ENCODE measurements at places on chromosomes 7 and 10.

DNA sequence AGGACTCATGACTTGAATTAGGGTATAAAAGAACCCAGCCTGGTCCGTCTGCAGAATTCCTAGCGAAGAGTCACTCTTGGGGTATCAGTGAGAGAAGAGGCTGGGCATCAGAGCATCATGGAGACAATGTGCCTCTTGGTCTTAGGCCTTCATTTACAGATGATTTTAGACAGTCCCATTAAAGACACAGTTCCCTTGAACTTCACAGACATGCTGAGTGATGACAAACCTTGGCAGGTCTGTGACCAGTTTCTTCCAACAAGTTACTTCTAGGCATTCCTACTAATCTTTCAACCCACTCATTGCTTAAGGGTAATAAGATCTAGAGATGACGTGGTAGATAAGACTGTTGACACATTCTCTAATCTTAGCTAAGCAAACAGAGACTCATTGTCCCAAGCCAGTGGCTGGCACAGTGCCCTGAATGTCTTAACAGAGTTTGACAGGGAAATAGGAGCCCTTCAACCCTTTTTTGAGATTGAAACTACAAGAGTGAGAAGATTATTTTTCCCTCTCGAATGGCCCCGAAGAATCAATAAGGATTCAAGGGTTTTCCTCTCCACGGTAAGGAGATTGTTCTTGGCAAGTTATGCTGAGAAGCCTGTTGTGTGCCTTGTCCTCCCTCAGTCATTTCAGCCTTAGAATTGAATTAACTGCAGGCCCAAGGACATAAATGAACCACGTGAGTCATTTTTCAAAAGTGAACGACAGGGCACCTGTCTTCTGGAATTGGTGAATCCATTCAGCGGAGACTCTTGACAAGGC is 281.1 kb downstream of the CCDC3 start:
- no peak for DNase-seq

DNA sequence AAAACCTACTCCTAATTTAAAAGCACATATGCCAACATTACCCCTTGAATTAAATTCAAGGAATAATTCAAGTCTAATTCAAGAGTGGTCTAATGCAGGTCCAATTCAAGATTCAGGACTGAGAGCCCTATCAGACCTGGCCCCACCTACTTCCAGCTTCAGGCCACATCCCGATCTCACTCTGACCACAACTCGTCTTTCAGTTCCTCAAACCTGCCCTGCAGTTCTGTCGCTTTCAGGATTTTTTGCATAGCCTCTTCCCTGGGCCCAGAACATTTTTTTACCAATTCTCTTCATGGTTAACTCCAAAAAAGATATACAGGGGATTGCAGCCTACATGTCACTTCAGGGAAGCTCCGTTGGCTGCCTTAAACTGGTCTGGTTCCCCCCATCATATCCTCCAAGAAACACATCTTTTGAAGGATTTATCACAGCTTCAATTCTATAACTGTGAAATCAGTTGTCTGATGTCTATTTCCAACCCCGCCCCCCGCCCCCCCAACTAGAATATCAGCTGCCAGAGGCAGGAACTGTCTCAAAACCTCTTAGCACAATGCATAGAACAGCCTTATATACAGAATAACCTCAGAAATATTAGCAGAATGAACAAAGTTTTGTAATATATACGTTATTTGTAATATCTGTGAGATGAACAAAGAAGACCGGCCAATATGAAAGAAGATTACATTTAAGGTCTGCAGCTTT is 20.8 kb downstream of the CCDC6 start:
- DNase-seq: no peak

DNA sequence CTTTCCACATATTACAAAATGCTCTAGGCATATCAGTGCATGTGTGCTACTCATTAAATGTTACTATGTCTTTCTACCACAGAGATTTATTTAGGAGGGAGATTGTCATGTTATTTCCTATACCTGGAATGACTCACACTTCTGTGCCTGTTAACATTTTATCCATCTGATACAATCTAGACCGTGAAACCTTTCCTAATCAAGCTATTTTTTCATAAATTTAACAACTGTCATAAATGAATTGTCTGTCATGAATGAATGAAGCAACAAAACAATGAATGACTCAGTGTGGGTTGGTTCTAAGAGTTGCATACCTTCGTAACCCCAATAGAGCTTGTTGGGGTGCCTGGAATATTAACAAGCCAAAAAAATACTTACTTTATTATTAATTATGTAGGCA is 554.3 kb downstream of the GRM8 start:
- DNase-seq: no peak

DNA sequence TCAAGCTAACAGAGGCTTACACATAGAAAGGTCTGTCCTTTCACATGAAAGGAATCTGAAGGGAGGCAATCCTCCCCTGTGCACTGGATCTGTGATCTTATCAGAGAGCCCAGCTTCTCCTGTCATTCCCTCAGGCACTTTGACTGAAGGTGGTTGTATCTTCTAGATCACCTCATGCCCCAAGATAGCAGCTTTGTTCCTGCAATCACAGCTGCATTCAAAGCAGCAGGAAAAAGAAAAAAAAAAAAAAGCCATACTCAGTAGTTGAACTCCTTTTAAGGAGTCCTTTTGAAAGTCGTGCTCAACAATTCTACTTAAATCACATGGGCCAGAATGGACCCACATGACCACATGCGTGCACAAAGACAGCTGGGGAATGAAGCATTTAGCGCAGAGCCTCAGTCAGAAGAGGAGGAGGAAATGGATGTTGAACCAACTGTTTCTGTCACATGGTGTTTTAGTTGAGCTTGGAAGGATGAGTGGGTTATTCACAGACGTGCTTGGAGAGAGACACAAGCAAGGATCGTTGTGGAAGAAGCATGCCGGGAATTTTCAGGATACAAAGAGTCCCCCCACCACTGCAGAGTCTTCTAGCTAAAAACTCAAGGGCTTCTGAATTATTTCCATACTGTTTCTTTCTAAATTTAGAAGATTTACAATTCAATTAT is 13.0 kb upstream of the PFKP start:
- no peak for DNase-seq

DNA sequence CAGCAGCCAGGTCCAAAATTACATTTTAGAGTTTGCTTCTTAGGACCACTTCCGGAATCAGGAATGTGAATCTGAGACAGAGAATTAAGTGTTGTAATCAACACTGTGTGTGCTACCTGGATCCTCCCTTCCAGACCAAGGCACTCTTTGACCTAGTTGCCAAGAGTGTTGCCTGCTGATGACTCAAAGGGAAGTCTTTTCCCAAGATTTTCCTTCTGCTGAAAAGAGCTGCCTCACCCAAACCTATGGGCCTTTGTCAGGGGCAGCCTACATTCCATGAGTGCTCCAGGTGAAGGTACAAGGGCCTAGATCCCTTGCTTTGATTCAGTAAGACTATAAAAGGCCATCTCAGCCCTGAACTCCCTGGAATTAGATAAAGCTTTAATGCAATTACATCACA is 712.5 kb upstream of the ANKRD30A start:
- no peak for DNase-seq

GRCh38 chr10:112465299-112465883 is 18.4 kb downstream of the VTI1A start:
- DNase-seq: no peak
